Caki2 (cell line): ENCODE measurements at places on chromosomes 1 and 21. TPM values are rescaled to one million over a fixed set of nuclear protein-coding genes. Genes with fewer than 3 reads are reported as not detected.

BSND gene
- not detected in 2 replicates for total RNA-seq

DNA sequence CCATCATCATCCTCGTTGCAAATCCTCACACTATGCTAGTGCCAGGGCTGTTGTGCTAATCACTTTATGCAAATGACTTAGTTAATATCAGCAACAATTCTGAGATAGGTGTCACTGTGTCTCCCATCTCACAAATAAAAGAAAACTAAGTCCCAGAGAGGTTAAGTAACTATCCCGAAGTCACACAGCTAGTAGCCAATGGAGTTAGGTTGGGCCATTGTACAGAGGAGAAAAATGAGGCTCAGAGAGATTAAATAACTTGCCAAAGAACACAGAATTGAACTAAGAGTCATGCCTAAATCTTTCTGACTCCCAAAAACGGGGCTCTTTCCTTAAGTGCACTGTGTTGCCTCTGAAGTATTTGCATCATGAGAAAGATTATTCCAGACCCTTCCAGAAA is 146.4 kb downstream of the MIS18A start:
- DNase-seq: no peak

PTPN14 gene
- 22.9 and 33.0 TPM in 2 replicates for total RNA-seq

DNA sequence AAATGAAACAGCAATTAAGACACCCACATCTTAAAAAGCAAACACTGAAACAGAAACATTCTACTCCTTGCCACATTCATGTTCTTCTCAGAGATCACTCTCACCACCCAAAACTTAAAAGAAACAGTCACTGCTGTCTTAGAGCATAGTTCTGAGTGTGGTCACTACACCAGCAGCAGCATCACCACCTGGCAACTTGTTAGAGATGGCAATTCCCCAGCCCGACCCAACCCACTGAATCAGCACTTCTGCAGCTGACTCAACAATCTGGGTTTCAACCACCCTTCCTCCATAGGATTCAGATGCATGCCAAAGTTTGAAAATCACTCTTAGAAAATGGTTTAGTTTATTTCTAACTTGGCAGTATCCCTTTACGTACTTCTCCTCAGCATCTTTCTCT is 126.1 kb downstream of the CDC42BPA start:
- DNase-seq: peak; percentile 22

FMO2 gene
- total RNA-seq: not detected in 2 replicates

LIN28A gene
- not detected in 2 replicates for total RNA-seq

DNA sequence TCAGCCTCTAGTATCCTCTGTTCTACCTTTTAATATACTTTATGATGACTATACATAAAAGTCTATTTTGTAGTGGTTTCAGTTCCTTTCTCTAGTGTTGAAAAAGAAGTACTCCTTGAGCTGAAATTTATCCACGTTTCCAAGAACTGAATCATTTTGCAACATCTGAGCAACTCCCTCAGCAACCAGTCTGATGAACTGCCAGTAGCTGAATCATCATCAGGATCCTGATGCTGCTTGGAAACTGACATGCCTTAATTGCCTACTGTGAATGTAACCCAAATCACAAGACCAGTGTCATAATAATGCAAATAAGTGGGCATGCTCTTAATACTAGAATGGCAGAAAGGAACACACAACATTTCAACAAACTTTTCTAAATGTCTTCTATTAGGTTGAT is 103.3 kb downstream of the CYYR1 start:
- peak; percentile 32 for DNase-seq

SLAMF8 gene
- not detected in 2 replicates for total RNA-seq

GART gene
- 20.9 and 37.4 TPM in 2 replicates for total RNA-seq

DNA sequence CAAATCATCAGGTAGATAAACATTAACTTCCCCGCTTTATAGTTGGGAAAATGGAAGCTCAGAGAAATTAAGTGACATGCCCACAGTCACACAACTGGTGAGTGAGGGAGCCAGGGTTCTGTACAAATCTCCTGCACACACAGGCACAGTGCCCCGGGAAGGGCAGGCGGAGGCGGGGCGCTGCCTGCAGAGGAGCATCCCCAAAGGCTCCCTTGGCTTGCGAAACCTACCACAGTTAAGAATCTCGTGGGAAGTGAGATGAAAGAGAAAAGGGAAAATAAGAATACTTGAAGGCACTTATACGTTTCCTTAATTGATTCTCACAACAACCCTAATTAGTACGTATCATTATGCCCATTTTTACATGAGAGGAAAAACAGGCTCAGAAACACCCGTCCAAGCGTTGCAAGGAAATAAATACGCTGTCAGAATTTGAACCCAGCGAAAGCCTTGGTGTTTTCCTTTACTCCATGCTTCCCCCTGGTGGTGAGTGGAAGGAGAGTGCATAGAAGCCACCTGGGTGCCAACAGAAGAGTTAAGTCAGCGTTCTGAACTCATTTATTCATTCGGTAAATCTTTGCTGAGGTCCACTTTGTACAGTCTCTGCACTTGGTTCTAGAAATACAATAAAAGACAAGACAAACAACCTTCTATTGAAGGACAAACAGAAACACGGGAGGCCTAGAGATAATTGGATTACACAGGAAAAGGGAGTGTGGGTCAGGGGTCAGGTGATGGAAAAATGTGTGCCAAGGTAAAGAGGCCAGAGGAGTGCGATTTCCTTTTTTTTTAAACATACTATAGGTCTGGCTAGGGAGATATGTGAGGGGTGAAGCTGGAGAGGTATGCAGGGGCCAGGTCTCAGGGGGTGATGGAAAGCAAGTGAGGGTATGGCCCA is 28.4 kb downstream of the ACP6 start:
- DNase-seq: no peak

ERICH3 gene
- not detected in 2 replicates for total RNA-seq

DNA sequence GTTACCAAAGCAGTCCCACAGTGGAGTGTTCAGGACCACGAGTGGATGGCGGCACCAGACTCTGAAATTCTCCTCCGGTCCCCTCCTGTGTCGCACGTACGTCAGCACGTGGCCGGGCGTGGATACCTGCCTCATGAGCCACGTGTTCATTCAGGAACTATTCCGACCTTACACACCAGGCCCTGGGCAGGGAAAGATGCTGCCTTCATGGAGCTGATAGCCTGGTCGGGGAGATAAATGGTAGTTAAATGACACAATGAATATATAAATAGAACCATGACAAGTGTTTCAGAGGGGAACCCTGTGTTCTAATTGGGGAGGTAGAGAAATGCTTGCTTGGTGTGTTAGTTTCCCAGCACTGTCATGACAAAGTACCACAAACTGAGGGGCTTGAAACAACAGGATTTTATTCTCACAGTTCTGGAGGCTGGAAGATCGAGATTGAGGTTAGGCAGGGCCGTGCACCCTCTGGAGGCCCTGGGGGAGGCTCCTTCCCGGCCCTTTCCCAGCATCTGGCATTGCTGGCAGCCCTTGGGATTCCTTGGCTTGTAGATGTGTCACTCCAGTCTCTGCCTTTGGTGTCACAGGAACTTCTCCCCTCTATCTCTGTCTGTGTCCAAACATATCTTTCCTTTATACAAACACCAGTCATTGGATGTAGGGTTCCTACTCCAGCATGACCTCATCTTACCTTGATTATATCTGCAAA is 28.9 kb upstream of the GPR137B start:
- no peak for DNase-seq

DNA sequence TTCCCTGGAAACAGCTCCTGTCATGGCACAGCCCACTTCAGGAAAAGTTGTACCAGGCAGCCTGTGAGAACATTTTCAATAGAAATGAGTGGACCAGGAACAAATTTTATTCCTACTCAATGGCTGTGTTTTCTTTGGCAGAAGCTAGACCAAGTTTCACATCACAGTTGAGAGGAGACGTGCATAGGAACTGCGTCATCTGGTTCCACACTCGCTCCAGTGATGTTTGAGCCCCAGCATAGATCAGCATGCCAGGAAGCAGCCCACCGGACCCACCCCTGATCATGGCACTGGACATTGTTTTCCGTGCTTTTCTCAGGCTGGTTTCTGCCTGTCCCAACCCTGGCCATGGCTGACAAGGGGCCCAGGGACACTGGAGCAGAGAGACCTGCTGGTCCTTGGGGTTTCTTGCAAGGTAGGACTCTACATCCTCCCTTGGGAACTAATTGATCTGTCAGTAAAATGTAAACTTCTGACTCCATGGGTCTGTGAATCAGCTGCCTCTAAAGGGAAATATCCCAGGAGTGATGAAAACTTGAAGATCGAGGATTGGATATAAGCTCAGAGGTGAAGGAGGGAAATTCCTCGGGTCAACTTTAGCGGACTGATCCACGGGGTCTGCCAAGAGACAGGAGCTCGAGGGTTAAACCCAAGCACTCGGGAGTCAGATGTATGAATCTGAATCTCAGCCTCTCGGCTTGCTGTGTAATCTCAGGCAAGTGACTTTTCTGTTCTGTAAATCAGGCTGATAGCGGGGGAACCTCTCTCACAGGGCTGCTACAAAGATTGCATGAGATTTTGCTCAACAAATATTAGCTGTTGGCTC is 35.7 kb downstream of the NEK2 start:
- peak; percentile 94 for DNase-seq

C1orf167 gene
- 0.58 and 0.95 TPM in 2 replicates for total RNA-seq

- DNase-seq: no peak
These were observed 151.2 kb downstream of the PIGK start for GRCh38 chr1:77068013-77068412.

LAX1 gene
- total RNA-seq: not detected in 2 replicates

DNA sequence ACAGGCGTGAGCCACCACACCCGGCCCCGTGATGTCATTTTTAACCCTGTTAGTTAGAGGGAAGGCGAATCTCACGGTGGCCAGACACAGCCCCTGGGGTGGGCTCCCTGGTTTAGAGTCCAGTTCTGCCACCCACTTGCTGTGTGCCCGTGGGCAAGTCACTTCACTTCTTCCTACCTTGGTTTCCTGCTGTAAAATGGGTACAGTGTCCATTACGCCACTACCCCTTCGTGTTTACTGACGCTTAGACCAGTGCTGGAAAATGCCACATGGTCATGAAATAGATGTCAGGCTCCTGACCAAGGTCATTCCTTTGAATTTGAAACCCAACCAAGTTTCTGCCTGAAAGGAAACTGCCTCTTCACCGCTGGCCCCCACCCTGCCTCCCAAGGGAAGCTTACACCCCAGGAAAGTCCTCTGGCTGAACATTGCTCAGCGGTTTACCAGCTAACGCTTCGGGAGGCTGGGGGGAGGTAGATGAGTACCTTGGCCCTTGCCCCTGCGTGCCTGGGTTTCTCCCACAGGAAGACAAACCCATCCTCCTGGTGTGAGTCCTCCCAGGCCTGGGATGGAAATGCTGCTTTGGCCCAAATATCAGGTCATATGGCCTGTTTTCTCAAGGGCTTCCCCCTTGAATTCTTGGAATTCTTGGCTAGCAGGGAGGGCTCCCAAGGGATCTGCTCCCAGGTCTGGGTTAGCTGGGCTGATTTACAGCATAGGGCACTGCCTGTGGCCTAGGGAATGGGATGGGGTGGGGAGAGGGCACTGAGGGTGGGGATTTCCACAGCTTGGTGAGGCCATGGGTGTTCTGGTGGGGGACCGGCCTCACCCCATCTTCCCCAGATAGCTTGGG is 7.6 kb upstream of the AADACL4 start:
- peak; percentile 55 for DNase-seq

CHD5 gene
- total RNA-seq: not detected in 2 replicates

IL12RB2 gene
- not detected in 2 replicates for total RNA-seq

DNA sequence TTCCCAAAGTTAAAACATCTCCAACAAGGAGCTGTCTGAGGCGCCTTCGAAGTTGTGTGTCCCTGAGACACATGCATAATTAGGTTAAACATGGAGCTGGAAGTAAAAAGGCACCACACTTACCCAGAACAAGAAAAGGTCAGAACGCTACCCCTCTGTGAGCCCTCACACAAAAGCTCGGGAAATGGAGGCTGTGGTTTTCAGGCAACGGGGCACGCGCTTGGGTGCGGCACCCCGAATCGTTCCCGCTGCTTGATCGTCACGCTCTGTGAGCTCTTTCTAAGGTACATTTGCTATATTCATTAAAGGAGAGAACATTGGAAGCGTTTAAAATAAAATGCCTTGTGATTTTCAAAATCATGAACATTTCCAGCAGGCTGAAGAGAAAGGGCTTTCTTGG is 12.5 kb downstream of the CAPN8 start:
- DNase-seq: no peak

CENPF gene
- total RNA-seq: 53.9 and 71.0 TPM in 2 replicates

DNA sequence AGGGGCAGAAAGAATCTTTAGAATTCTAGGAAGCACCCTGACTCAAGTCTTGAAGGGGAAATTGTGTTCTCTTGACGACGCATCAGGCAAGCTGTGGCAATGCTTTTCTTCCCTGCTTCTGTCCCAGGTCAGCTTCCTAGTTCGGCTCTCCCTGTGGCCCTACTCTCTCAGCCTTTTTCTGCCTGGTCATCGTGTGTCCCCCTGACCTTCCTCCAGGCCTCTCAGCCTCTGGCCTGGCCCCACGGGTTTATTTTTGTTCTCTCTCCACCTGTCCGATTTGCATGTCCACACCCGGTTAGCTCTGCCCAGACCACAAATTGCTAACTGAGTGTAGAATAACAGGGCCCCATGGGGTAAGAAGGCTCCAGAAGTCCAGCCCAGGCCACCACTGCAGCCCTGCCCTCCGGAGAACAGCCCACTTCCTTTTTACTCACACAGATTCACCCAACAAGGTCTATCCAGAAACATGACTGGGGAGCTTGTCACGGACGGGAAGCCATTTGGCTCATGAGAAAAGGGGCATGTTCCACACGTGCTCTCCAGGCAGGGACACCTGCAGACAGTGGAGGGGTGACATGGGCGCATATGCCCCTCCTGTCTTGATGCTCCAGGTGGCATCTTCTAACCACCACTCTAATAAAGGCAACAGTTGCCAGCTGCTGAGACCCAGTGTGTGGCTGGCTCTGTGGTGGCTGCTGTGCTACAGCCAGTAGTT is 9.8 kb downstream of the KCNN3 start:
- no peak for DNase-seq

TSPAN1 gene
- 2.3 and 9.5 TPM in 2 replicates for total RNA-seq

GRCh38 chr21:38955495-38955894 is 149.8 kb downstream of the ETS2 start:
- DNase-seq: peak; percentile 53

DNA sequence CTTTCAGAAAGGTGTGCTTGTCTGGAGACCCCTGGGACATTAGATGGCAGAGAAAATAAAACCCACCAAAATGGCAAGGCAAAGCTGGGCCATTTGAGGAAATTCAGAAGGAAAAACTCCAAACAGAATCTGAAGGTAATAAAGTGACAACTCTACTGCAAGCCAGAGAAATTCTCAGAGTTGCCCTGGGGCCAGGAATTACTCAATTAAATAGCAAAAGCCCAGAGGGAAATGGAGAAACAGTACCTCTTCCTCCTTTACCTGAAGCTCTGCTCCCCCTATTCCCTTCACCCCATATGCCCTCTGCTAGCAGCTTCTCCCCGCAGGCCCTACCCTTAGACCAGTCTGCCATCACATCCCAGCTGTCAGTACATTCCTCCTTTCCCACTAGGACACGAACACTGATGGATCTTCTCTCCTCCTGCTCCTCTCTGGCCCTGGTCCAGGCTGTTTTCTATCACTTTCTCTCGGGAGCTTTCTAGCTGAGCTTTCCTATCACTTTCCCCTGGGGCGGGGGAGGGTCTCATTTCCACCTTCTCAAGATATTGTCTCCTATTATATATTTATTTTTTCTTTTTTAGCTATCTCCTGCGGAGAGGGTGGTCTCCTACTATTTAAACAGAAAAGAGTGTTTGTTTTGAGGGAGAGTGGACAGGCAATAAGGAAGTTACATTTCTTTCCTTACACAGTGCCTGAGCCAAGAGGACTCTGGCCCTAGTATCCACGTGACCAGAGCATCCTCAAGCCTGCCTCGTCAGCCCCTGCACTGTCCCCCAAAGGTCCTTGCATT is 47.7 kb upstream of the RBM15 start:
- DNase-seq: no peak

HOOK1 gene
- total RNA-seq: 5.0 and 5.5 TPM in 2 replicates

KLF17 gene
- total RNA-seq: not detected in 2 replicates

PCAT6 gene
- not detected in 2 replicates for total RNA-seq
